ENCODE measurements at places on chromosomes 2 and 18.

GRCh38 chr18:59090966-59091603, 48.6 kb upstream of the SEC11C start:
- no peak for DNase-seq

GRCh38 chr2:207530160-207531031, 634 bp downstream of the CREB1 start:
- DNase-seq, result peak; percentile 54

DNA sequence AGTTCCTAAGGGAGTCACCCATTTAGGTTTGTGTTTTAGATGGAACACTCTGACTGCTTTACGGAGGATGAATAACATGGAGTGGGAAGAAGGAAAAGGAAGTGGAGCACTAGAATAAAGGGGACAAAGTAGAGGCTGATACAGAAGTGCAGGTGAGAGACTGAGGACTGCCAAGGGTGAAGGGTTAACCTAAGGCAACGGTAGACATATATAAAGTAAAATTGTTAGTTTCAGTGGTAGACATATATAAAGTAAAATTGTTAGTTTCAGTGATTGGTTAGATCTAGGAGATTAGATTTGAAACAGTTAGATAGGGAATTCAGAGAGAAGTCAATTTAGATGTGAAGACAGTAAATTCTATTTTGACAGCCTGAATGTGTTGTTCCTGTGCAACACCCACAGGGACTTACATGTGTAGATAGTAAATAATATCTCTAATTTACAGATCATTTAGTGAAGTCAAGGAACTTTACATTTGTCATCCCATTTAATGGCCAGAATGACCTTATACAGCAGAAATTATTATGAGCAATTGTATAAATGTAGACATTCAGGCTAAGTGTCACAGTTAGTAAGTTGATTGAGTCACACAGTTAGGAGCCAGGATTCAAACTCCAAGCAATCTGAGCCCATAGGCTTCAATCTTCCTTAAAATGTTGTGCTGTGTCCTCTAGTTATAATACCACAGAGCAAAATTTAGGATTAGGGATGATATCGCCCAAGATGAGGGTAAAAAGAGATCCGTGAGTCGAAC, 270.8 kb upstream of the UBE2E3 start:
- DNase-seq, result no peak

GRCh38 chr2:184031402-184032147, 566.8 kb upstream of the ZNF804A start:
- DNase-seq, result no peak

DNA sequence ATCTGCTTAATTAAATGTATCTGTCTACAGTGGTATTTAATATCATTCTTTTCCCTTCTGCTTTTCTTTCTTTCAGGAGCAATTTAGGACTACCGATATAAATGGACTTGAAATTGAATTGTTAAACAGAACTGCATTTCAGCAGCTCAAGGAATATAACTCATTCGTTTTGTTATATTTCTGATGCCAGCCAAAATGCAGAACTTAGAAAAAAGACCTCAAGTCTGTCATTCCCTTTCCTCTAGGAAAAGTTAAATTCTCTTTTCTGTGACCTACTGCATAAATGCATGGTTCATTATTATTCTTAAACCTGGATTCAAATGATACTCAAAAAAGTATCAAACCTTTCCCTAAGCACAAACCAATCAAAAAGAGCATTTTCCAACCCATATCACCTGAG, 21.4 kb downstream of the FTCDNL1 start:
- no peak for DNase-seq

GRCh38 chr18:60568220-60568619, 195.6 kb upstream of the MC4R start:
- no peak for DNase-seq

DNA sequence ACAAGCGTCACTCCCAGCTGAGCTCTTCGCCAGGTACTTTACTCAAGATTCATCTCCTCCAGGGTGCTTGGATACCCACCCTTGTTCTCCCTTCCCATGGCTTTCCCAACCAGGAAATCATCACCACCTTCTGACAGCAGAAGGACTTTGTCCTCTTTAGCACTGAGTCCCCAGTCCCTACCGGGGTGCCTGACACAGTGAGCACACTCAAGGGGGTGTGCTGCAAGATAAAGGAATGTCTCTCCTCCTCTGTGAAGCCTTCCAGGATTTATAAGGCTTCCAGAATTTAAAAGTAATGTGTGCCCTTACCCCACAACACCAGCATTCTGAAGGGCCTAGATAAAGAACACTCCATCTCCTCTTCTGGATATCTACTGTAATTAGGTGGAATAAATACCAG, 39.6 kb downstream of the ACVR1 start:
- no peak for DNase-seq

GRCh38 chr2:173016451-173016850, 59.2 kb upstream of the MAP3K20 start:
- no peak for DNase-seq

GRCh38 chr18:59810183-59810582, 89.6 kb upstream of the PMAIP1 start:
- no peak for DNase-seq

DNA sequence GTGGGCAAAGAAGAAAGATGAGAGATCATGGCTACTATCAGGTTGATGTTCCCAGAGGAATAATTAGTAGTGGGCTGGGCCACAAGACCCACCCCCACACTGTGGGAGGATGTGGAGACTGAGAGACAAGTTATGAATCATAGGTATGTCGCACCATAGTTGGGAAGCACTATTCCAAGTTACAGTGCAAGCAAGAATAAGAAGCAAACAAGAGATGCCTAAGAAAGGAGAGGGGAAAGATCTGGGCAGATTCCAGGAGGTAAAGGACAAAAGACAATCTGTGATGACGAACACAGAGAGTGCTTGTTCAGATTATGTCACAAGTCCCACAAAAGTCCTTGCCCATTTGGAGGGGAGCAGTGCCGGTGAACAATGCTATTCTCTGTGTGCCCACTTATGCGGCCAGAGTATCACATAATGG, 56.6 kb downstream of the FAM228A start:
- no peak for DNase-seq

GRCh38 chr18:76562286-76563122, 67.5 kb upstream of the ZNF516 start:
- no peak for DNase-seq

DNA sequence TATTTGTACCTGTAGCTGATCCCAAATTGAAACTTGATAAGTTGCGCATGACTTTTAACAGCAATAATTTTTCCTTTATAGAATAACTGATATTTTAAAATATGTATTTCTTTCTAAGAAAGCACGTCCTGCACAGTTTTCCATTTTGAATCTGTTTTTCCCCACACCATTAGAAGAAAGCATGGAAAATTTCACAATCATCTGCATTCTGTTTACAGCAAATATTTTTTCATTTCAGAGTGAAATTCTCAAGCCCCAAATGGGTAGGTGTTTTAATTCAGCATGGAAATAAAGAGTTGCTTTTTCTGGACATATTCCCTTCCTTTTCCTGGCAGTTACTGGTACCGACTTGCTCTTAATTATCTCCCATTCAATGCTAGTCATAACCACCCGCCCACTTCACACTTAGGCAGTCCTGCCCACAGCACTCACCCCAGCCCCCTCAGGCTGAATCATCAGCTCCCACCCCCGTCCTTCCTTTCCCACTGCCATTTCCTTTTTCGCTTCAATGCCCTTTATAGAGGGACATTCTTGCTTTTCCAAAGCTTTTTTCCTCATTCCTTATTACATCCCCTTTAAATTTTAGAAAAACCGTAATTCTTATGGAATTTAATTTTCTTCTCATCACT, 89.2 kb upstream of the GLS start:
- DNase-seq, result no peak

- peak; percentile 21 for DNase-seq
Observed at GRCh38 chr2:128315122-128315828, 3.4 kb downstream of the HS6ST1 start.

GRCh38 chr2:207284556-207285472, 119.1 kb upstream of the KLF7 start:
- no peak for DNase-seq

GRCh38 chr2:26702025-26702424, 9.5 kb downstream of the KCNK3 start:
- DNase-seq, result no peak

DNA sequence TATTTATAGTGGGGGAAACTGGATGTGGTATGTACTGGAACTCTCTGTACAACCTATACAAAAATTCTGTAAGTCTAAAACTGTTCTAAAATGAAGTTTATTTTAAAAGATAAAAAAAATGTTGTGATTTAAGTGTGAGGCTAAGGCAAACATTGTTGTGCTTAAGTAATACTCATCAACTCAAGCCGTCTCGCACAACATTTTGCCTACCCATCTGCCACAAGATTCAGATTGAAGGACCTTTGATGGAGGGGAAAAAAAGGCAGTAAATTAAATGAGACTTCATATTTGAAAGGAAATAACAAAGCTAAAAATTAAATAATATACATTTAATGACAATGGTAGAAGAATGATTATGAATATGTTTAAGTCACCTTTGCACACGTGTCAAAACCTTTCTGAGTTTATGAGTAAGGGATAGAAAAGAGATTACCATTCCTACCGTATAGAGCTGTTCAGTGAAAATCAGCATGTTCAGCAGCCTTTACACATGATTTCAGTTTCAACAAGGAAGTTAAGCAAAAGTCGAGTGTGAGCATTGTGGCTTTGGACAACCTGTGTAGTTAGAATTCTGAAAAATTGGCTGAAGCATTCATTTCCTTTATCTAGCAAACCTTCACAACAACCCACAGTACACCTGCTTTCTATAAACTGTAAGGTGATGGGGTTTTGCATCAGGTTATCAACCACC, 499.3 kb downstream of the IRS1 start:
- DNase-seq, result no peak

DNA sequence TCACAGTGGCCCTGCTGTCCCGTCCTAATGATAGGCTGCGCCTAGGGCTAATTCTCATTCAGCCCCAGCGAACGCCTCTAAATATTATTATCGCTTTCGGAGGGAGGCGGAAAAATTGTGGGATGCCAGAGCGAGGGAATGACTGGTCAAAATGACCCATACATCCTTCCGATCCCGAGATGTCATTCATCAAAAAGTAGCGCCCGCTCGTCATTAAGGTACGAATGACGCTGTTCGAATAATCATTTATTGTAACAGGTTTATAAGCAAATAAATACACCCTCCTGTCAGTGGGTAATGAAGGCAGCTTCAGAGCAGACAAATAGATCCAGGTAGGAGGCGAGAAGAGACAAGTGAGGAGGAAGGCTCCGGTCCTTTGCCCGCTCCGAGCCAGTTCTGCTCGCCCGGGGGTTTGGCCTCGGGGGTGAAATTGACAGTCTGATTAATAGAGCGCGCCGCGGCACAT, at the start of gene EVX2:
EVX2 (minus strand) TSS at position 167 of the 466 bp plus-strand sequence. CDS start 186 bp downstream, outside the sequence.
- no peak for DNase-seq

Measured in activated CD4-positive, CD25-positive, alpha-beta regulatory T cell treated with anti-CD3 and anti-CD28 coated beads, Interleukin-2, amount 50 U/mL, for 72 hours (primary cell).